Activated CD4-positive, alpha-beta memory T cell treated with anti-CD3 and anti-CD28 coated beads for 36 hours (primary cell): ENCODE measurements at places on chromosomes 16 and 17. TPM values are rescaled to one million over a fixed set of nuclear protein-coding genes. Genes with fewer than 3 reads are reported as not detected.

Gene HAP1
- total RNA-seq = not detected

GRCh38 chr17:47959825-47960655 is 2.4 kb upstream of the PRR15L start:
- DNase-seq = no peak
- H3K4me3 ChIP-seq = no peak overlapping the region
- no peaks in the 10 kb centered on the region for H3K36me3 ChIP-seq
- no peak overlapping the region for H3K27ac ChIP-seq
- H3K4me1 ChIP-seq = no peaks in the 10 kb centered on the region

GRCh38 chr16:68480084-68480995 is 32.0 kb upstream of the SMPD3 start:
- no peaks in the 10 kb centered on the region for H3K4me1 ChIP-seq
- H3K27me3 ChIP-seq = no peaks in the 10 kb centered on the region
- H3K27ac ChIP-seq = no peak overlapping the region
- DNase-seq = no peak
- no peak overlapping the region for H3K4me3 ChIP-seq

- no peaks in the 10 kb centered on the region for H3K4me1 ChIP-seq
- no peaks in the 10 kb centered on the region for H3K36me3 ChIP-seq
- H3K27ac ChIP-seq = no peak overlapping the region
Measured at GRCh38 chr16:20971401-20971800, 70.8 kb downstream of the LYRM1 start.

Gene TCAP
- 0.80 TPM for total RNA-seq

Gene NXPH3
- total RNA-seq = 0.10 TPM

GRCh38 chr16:56872863-56873391 is 7.9 kb downstream of the SLC12A3 start:
- no peaks in the 10 kb centered on the region for H3K27me3 ChIP-seq
- H3K27ac ChIP-seq = no peak overlapping the region
- DNase-seq = no peak
- no peaks in the 10 kb centered on the region for H3K4me1 ChIP-seq

Gene ITGA2B
- 1.4 TPM for total RNA-seq

Gene PLLP
- not detected for total RNA-seq

DNA sequence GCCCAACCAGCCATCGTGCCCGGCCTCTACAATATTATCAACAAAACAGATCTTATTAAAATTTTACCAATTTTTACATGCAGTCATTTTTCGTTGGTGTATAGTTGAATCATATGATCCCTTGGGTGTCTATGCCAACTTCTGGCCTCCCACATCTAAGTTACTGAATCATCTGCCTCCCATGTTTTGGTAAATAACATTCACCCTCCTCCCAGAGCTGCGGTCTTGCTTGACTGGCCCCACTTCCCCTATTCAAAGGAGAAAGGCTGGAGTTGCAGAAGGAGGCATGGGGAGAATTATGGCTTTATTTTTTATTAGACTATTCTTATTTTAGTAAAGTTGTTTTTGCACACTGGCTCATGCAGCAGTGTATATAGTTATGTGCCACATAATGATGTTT is 18.5 kb upstream of the CCL23 start:
- H3K4me1 ChIP-seq = no peaks in the 10 kb centered on the region
- no peak overlapping the region for H3K27ac ChIP-seq
- DNase-seq = no peak
- peaks cover 7% of the 10 kb centered on the region for H3K27me3 ChIP-seq
- no peak overlapping the region for H3K4me3 ChIP-seq

- no peak overlapping the region for H3K4me3 ChIP-seq
- H3K4me1 ChIP-seq = no peaks in the 10 kb centered on the region
- peaks cover 22% of the 10 kb centered on the region for H3K36me3 ChIP-seq
- H3K27me3 ChIP-seq = no peaks in the 10 kb centered on the region
- no peak overlapping the region for H3K27ac ChIP-seq
- no peak for DNase-seq
Measured at GRCh38 chr16:3485097-3485745, 10.1 kb downstream of the C16orf90 start.

GRCh38 chr16:19382887-19383816 is 34.5 kb upstream of the TMC5 start:
- no peak for DNase-seq
- no peak overlapping the region for H3K27ac ChIP-seq
- peaks cover 15% of the 10 kb centered on the region for H3K4me1 ChIP-seq
- H3K27me3 ChIP-seq = peaks cover 3% of the 10 kb centered on the region
- no peak overlapping the region for H3K4me3 ChIP-seq

Gene AIPL1
- total RNA-seq = not detected

GRCh38 chr17:59627274-59627673 is 7.6 kb downstream of the CLTC start:
- peaks cover 72% of the 10 kb centered on the region for H3K4me1 ChIP-seq
- H3K36me3 ChIP-seq = peaks cover 24% of the 10 kb centered on the region
- peak overlapping the region; percentile 34 for H3K27ac ChIP-seq
- no peaks in the 10 kb centered on the region for H3K27me3 ChIP-seq
- no peak for DNase-seq

Gene TP53TG3
- not detected for total RNA-seq

GRCh38 chr17:39194089-39194984 is 3.1 kb downstream of the CACNB1 start:
- H3K4me1 ChIP-seq = peaks cover 35% of the 10 kb centered on the region
- no peak overlapping the region for H3K27ac ChIP-seq
- no peak overlapping the region for H3K4me3 ChIP-seq

DNA sequence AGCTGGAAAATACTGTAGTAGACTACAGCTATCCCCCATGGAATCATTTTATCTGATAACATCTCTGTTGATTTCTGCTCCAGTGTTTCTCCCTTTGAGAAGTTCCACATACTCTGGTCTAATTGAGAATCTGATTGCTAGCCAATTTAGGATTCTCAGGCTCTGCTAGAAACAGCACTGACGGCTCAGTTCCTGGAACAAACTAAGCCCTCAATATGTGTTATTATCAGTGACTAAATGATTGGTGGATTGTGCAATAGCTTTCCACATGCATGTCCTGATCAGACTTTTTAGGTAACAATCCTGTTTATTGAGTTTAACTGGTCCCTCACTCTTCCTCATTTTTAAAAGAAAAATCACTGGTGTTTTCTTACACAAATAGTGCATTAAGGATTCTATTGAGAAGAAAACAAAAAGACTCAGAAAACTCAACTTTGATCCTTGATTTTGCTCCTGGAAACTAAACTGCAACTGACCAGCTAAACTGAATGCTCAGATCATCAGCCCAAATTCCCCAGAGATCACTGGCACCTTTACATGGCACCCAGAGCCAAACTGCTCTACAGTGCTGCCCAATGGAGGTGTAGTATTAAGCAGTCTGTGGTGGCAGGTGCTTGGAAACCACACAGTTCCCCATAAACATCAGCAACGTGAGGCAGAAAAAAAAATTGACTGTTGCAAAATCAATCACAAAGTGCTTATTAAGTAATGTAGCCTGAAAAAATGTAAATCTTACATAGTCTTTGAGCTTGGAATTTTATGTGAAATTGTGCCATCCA is 423.7 kb downstream of the TOX3 start:
- no peaks in the 10 kb centered on the region for H3K36me3 ChIP-seq
- H3K27ac ChIP-seq = no peak overlapping the region
- no peak overlapping the region for H3K4me3 ChIP-seq
- DNase-seq = no peak
- H3K27me3 ChIP-seq = no peaks in the 10 kb centered on the region
- H3K4me1 ChIP-seq = no peaks in the 10 kb centered on the region

Gene MYH1
- not detected for total RNA-seq

GRCh38 chr17:51164911-51165679 is 1.1 kb upstream of the NME2 start:
- no peaks in the 10 kb centered on the region for H3K27me3 ChIP-seq
- peak overlapping the region; percentile 89 for H3K27ac ChIP-seq
- peak overlapping the region; percentile 82 for H3K4me3 ChIP-seq
- H3K36me3 ChIP-seq = peaks cover 41% of the 10 kb centered on the region
- H3K4me1 ChIP-seq = peaks cover 29% of the 10 kb centered on the region

GRCh38 chr17:39751016-39751543 is 13.3 kb downstream of the GRB7 start:
- H3K27me3 ChIP-seq = no peaks in the 10 kb centered on the region
- H3K36me3 ChIP-seq = no peaks in the 10 kb centered on the region
- H3K4me1 ChIP-seq = peaks cover 34% of the 10 kb centered on the region
- H3K27ac ChIP-seq = no peak overlapping the region

GRCh38 chr16:82945420-82946101 is 318.8 kb downstream of the CDH13 start:
- DNase-seq = no peak
- H3K27me3 ChIP-seq = no peaks in the 10 kb centered on the region
- no peaks in the 10 kb centered on the region for H3K36me3 ChIP-seq

GRCh38 chr17:20141198-20141972 is 132.2 kb downstream of the SPECC1 start:
- DNase-seq = no peak
- no peaks in the 10 kb centered on the region for H3K36me3 ChIP-seq
- H3K4me3 ChIP-seq = no peak overlapping the region
- no peaks in the 10 kb centered on the region for H3K27me3 ChIP-seq
- no peak overlapping the region for H3K27ac ChIP-seq

- H3K36me3 ChIP-seq = no peaks in the 10 kb centered on the region
- H3K4me3 ChIP-seq = no peak overlapping the region
- no peak for DNase-seq
- H3K27ac ChIP-seq = no peak overlapping the region
- no peaks in the 10 kb centered on the region for H3K4me1 ChIP-seq
Measured at GRCh38 chr16:75942936-75943335, 216.6 kb upstream of the CPHXL start.

DNA sequence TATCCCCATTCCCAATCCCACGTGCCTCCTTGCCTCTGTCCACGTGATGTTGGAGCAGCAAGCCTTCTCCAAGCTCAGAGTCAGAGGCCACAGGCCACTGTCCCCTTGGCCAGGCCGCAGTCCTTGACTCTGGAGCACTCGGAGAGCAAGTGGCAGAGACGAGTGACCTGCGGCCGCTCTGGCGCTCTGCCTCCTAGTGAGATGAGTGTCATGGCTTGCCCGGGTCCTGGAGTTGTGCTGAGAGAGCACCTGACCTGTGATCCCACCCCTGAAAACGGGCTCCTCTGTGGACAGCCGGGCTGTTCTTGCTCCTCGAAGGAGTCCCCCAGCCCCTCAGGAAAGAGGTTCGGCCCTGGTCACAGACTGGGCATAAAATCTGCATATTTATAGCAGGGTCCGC is 10.0 kb upstream of the FASN start:
- H3K27me3 ChIP-seq = no peaks in the 10 kb centered on the region
- peaks cover 1% of the 10 kb centered on the region for H3K36me3 ChIP-seq
- H3K4me3 ChIP-seq = no peak overlapping the region
- no peak for DNase-seq
- H3K4me1 ChIP-seq = peaks cover 29% of the 10 kb centered on the region
- H3K27ac ChIP-seq = peak overlapping the region; percentile 28

Gene CCL3
- 981 TPM for total RNA-seq

Gene SCN4A
- total RNA-seq = 0.33 TPM

Gene NEURL4
- 26.9 TPM for total RNA-seq

Gene VMP1
- total RNA-seq = 553 TPM

DNA sequence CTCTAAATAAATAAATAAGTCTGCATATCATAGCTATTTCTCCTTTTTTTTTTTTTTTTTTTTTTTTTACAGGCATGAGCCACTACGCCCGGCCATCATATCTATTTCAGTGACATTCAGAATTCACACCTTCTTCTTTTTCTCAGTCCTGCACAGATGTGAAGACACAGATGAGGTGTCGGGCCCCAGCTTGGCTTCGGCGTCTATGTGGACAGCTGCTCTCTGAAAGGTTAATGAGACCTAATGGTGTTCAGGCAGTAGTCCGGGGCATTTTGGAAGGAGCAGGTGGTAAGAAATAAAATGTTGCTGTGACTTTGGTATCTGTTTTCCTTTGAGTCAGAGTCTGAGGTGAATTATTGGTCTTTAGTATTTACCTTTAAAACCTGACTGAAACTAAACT is 23.6 kb downstream of the TANGO6 start:
- H3K4me3 ChIP-seq = no peak overlapping the region
- H3K36me3 ChIP-seq = peaks cover 17% of the 10 kb centered on the region
- no peak overlapping the region for H3K27ac ChIP-seq
- no peak for DNase-seq
- H3K27me3 ChIP-seq = no peaks in the 10 kb centered on the region

DNA sequence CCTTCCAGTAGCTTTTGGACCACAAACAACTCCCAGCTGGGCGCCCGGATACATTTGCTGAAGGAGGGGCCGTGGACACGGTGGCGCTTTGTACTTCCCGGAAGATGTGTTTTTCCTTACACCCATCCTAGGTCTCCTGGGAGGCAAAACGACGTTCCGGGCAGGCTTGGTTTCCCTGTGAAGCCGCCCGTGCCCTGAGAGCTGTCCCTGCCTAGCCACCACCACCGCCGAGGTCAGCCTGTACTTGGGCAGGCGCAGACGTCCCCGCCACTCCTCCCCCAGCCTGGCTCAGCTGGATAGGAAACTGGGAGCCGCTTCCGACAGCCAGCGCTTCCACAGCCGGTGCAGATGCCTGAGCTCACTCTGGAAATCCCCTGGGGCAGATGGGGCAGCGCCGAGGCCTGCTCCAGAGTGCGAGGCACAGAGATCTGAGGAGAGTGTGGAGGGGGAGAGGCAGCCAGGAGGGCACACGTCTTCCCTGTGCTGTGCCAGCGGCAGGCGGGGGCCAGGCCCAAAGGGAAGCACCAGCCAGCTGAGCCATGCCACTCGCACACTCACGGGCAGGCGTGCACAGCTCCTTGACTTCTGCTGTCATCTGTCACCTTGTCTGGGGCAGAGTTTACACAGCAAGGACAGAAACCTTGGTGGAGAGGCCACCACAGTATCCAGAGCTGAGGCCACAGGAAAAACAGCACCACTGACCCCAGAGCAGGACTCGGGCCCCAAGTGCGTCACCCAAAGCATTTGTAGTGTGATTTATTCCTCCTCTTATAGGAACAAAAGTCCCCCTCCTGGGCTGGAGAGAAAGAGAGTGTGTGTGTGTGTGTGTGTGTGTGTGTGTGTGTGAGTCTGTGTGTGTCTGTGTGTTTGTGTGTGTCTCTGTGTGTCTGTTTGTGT is 3.0 kb downstream of the RHBDF2 start:
- peaks cover 56% of the 10 kb centered on the region for H3K4me1 ChIP-seq
- no peak overlapping the region for H3K4me3 ChIP-seq
- H3K27ac ChIP-seq = no peak overlapping the region
- H3K27me3 ChIP-seq = no peaks in the 10 kb centered on the region
- no peaks in the 10 kb centered on the region for H3K36me3 ChIP-seq

- no peaks in the 10 kb centered on the region for H3K4me1 ChIP-seq
- no peak overlapping the region for H3K27ac ChIP-seq
- no peaks in the 10 kb centered on the region for H3K27me3 ChIP-seq
- DNase-seq = peak; percentile 35
- no peaks in the 10 kb centered on the region for H3K36me3 ChIP-seq
Measured at GRCh38 chr16:15777533-15778203, 79.2 kb downstream of the MYH11 start.

GRCh38 chr16:14475370-14476139 is 154.5 kb downstream of the PARN start:
- H3K4me3 ChIP-seq = no peak overlapping the region
- no peak for DNase-seq
- H3K27ac ChIP-seq = no peak overlapping the region
- H3K27me3 ChIP-seq = no peaks in the 10 kb centered on the region
- H3K4me1 ChIP-seq = no peaks in the 10 kb centered on the region
- peaks cover 30% of the 10 kb centered on the region for H3K36me3 ChIP-seq
